ENCODE measurements at places on chromosomes 2 and 18. TPM values are rescaled to one million over a fixed set of nuclear protein-coding genes. Genes with fewer than 3 reads are reported as not detected.

Gene UGT1A8
- not detected for total RNA-seq

Gene SLC9A4
- not detected for total RNA-seq

Gene AMER3
- total RNA-seq: not detected

Gene ST8SIA5
- total RNA-seq: not detected

Gene MYOM1
- total RNA-seq: 16.1 TPM

Gene CFC1
- not detected for total RNA-seq

Gene RAD51AP2
- total RNA-seq: not detected

Gene BZW1
- total RNA-seq: 201 TPM

Gene REG1B
- total RNA-seq: not detected

Gene DLX1
- 0.68 TPM for total RNA-seq

Gene PSD4
- 16.9 TPM for total RNA-seq

Gene CXCR4
- total RNA-seq: 42.2 TPM

Data from thoracic aorta (tissue), 2 donors.